Nephron progenitor cell (in vitro differentiated cells): ENCODE measurements at places on chromosomes 7 and 10.

DNA sequence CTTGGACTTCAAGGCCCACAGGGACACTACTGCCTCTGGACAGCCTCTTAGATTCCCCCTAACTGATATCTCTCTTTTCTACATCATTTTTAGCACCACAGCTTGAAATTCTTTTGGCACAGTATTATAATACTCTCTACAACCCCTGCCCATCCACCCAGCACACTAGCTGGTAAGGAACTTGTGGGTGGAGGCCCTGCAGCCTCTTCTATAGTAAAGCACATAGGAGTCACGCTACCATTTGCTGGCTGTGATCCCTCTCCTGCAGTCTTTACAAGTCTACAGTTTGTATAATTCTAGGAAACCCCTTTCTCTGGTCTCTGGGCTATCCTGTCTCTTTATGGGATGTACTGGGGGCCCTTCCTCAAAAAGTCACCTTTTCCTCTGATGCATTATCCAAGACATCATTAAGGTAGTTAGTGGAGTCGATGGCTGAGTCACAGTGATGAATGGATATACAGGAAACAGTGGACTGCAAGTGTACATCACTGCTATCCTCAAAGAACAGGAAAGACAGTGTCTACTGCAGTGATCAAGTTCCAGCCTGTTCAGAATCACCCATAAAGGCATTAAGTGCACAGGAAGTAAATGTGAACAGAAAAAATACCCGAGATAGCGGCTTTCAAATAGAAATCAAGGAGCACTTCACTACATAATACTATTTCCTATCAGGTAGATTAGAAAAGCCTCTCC lies 54.4 kb downstream of the STK17A start:
- no peak for DNase-seq

DNA sequence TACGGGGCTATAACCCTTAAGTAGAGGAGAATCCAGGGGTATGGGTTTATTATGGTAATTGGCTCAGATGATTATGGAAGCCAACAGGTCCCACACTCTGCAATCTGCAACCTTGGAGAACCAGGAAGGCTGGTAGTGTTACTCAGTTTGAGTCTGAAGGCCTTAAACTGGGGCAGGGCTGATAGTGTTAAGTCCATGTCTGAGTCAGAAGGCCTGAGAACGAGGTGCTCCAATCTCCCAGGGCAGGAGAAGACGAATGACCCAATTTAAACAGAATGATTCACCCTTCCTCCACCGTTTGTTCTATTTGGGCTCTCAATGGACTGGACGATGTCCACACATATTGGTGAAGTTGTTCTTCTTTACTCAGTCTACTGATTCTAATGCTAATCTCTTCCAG lies 244.5 kb upstream of the PTER start:
- DNase-seq = no peak

GRCh38 chr10:109403551-109403950 lies 519.8 kb downstream of the XPNPEP1 start:
- DNase-seq = no peak

GRCh38 chr10:112698133-112698817 lies 251.3 kb downstream of the VTI1A start:
- no peak for DNase-seq

DNA sequence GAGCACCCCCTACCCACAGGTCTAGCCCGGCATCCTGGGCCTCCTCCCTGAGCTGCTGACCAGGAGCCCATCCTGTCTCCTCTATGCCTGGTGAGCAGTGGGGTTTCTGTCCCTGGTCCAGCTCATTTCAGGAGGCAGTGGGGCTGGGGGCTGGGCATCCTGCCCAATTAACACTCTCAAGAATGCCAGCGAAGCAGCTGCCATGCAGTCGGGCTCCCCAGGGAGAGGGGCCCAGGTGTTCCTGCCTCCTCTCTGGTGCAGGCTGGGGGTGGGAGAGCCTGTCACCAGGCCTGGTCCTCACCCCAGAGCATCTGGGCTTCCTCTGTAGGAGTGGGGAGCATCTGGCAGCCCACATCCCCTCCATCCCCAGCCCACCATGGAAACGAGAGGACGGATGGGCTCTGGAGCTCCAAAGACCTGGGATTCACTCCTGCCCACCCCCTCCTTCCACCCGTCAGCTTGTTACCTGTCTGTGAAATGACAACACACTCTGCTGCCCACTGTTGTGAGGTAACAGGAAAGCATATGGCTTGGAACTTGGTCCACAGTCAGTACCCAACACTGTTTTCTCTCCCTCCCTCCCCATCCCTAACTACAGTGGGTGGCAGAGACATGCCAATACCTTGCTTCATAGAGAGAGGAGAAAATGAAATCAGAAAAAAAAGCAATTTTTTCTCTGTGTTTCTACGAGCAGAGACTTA lies 69.1 kb downstream of the SLIT1 start:
- DNase-seq = no peak

GRCh38 chr10:59709395-59710125 lies at the start of gene SLC16A9:
TSS of gene SLC16A9 (minus strand) at chr10:59709850. CDS start at chr10:59684291, 25,559 bp downstream.
- peak; percentile 77 for DNase-seq

- no peak for DNase-seq
Observed at GRCh38 chr10:90344226-90344625, 513.6 kb downstream of the HTR7 start.

DNA sequence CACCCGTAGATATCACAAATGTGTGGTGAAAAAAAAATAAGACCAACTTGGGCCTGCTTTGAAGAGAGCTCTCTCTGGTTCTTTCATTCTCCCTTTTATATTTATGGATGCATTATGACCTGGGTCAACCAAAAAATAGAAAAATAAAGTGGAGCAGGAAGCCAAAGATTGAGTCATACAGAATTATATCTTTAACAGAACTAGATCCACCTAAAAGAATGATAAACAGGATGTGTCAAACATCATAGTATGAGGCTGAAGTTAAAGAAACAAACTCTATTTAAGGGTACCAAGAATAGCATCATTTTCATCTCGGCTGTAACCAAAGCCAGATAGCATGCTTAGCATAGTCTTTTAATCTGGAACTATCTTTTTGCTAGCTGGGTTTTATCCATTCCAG lies 28.8 kb upstream of the NMT2 start:
- DNase-seq = no peak

DNA sequence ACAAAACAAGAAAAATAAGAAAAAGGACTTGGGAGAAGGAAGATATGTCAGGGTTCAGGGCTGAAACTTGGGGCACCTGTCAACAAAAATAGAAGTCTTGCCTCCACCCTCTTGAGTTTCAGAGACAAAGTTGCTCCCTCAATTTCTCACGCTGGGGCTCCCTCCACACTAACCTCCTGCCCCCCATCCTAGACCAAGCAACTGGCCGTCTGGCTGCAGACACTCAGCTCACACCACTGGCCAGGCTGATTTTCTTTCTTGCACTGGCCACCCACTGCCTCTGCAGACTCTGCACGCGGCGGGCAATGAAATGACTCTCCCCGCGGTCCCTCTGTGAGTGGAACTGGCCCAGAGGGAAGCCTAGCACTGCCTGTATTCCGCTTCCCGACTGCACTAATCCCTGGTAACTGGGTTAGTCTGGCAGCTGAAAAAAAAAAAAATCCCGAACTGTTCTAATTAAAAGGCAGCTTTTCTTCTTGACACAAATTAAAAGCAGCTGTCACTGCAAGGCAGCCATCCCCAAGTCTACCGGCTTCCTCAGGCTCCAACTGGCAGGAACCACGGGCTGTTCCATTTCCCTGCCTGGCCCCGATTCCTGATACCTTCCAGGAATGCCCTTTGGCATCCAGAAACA lies 83.5 kb downstream of the SPDYE5 start:
- DNase-seq = no peak

GRCh38 chr10:111973306-111973705 lies 210.3 kb downstream of the GPAM start:
- no peak for DNase-seq

DNA sequence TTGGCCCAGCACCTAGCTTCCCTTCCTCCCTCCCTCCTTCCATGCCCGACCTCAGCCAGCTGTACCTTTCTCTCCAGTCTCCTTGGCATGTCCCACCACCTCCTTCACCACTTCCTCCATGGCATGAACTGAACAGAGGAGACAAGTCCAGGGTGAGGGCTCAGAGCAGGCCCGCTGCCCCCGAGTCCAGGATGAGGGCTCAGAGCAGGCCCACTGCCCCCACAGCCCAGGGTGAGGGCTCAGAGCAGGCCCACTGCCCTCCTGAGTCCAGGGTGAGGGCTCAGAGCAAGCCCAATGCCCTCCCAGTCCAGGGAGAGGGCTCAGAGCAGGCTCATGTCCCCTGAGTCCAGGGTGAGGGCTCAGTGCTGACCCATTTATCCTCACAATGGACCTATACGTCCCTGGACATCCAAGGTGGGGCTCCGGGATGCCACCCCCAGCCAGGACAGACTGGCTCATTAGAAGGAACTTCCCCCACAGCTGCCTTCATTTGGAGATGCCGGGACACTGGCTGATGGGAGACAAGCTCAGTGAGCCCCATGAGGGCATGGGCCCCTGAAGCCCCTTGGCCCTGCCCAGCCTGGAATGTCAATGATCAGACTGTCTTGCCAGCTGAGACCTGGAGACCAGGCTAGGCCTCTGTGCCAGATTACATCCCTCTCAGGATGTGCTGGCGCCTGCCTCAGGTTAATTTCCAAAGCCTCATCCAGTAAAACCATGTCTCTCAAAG lies 30.0 kb downstream of the AGAP4 start:
- DNase-seq = no peak

GRCh38 chr10:5183923-5184322 lies 1.0 kb downstream of the AKR1C8 start:
- DNase-seq = no peak

GRCh38 chr10:94010886-94011285 lies 17.2 kb downstream of the PLCE1 start:
- no peak for DNase-seq

GRCh38 chr10:6283655-6284054 lies 80.9 kb downstream of the PFKFB3 start:
- DNase-seq = no peak

- no peak for DNase-seq
Observed at GRCh38 chr10:27660268-27660667, 85.4 kb downstream of the MKX start.
